Activated T-helper 1 cell treated with anti-CD3 and anti-CD28 coated beads, Interleukin-12 subunit alpha, Interleukin-12 subunit beta, Interleukin-2, Interleukin-4 antibody, amounts not matched to agents 30 ng/mL and 10 ng/mL and 1 ng/mL, durations not matched to agents 14 hours and 24 hours and 36 hours (primary cell): ENCODE measurements at places on chromosomes 16 and 17.
A peak's percentile ranks its signal among the peaks of the same experiment; 100 is the strongest.

- H3K36me3 ChIP-seq, result no peaks in the 10 kb centered on the region
- H3K4me1 ChIP-seq, result no peaks in the 10 kb centered on the region
- DNase-seq, result no peak
These were observed 6.5 kb upstream of the ZNF469 start for GRCh38 chr16:88375996-88376834.

GRCh38 chr16:5349670-5350517, 252.3 kb upstream of the EEF2KMT start:
- DNase-seq, result no peak
- no peak overlapping the region for H3K27ac ChIP-seq
- H3K27me3 ChIP-seq, result peaks cover 2% of the 10 kb centered on the region
- no peaks in the 10 kb centered on the region for H3K36me3 ChIP-seq

DNA sequence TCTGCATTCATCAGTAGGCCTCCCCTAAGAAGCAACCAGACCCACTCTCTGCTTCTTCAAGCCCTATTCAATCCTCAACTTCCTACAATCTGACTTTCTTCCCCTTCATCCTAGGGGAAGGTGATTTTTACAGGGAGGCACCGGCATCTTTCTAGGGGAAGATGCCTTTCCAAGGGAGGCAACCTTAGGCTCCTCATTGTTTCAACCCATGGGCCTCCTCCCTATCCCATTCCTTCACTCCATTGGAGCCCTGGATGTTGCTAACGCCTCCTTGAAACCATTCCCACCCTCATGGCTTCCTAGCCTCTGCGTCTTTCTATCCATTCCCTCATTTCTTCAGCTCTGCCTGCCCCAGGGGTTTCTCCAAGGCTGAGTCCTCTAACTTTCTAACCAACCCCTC, 2.7 kb upstream of the CUEDC1 start:
- H3K27ac ChIP-seq, result no peak overlapping the region
- no peak for DNase-seq
- no peak overlapping the region for H3K4me3 ChIP-seq
- H3K27me3 ChIP-seq, result peaks cover 62% of the 10 kb centered on the region

GRCh38 chr16:57534881-57535658, 1.3 kb downstream of the CCDC102A start:
- H3K36me3 ChIP-seq, result peaks cover under 1% of the 10 kb centered on the region
- H3K27ac ChIP-seq, result peak overlapping the region; percentile 93
- peaks cover 69% of the 10 kb centered on the region for H3K4me1 ChIP-seq
- H3K27me3 ChIP-seq, result no peaks in the 10 kb centered on the region

DNA sequence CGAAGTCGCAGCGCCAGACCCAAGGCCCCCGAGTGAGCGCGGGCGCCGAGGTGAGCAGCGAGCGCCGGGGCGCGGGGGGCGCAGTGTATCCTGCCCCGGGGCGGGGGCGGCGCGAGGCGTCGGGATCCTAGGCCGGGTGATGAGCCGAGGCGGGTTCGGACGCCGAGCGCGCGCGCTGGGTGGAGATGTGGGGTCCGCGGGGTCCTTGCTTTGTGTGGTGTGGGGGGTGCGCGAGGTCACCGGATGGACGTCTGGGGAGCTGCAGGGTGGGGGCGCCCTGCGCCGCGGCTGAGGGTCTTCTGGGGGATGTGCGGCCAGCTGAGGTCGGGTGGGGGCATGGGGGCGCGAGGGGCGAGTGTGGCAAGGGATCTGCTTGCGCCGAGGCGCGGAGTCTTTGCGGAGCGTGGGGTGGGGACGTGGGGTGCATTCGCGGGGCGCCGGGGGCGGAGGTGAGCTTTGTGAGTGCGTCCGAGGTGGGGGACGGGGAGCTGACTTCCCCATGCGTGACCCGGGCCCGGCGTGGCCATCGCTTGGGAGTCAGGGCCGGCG, 560 bp downstream of the RAI1 start:
- peak overlapping the region; percentile 84 for H3K27ac ChIP-seq
- peaks cover 17% of the 10 kb centered on the region for H3K4me1 ChIP-seq
- H3K27me3 ChIP-seq, result peaks cover 10% of the 10 kb centered on the region

GRCh38 chr16:50679266-50679665, 1.8 kb downstream of the SNX20 start:
- H3K36me3 ChIP-seq, result peaks cover 42% of the 10 kb centered on the region
- no peaks in the 10 kb centered on the region for H3K27me3 ChIP-seq
- peak overlapping the region; percentile 82 for H3K4me3 ChIP-seq
- H3K4me1 ChIP-seq, result peaks cover 75% of the 10 kb centered on the region

DNA sequence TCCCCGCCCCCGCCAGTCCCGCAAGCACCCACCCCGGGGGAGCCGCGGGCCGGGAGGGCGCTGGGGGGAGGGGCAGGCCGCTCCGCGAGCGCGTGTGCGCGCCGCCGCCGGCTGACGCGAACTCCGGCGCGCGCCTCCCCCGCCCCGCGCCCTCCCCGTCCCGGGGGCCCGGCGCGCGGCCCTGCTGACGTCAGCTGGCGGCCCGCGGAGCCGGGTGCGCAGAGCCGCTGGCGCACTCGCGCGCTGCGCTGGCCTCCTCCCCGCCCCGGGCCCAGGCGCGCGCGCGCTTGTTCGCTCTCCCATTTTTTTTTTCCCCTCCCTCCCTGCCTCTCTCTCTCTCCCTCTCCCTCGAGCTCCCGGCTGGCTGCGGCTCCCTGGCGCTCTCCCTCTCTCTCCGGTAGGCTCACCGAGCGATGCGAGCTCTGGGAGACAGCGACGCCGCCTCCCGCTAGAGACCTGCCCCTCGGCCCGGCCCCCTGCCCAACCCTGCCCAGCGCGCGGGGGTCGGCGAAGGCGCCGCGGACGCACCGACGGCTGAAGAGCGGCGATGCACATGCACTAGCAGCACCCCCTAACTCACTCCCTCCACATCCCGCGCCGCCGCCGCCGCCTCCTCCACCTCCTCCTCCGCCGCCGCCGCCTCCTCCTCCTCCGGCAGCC, at the start of gene GNAO1:
TSS of gene GNAO1 (plus strand) at position 334 of the 660 bp plus-strand sequence. CDS start 747 bp downstream, outside the sequence.
- H3K4me1 ChIP-seq, result peaks cover 31% of the 10 kb centered on the region
- peak; percentile 37 for DNase-seq
- peak within 1 kb of the TSS; percentile 44 for H3K27ac ChIP-seq

DNA sequence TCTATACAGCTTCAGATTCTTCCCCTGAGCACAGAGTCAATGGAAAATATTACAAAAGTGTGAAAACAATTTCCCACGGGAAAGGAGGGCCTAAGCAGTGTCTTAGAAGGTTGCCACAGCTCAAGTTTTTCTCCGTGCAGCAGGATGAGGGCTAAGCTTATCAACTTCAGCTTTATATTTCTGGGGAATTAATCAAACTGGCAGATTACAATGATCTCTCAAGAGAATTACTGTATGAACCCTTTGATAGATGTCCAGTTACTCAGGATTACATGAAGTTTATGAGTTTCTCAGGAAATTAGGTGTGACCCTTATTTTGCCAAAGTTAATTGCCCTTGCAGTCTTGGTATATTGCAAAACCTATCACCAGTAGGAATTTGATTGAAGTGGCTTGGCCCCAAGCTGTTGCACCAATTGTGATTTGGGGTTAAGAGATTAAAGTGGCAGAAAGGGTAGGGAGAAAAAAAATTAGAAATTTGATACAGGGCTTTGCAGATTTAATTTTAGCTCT, 298.4 kb downstream of the MAP2K6 start:
- H3K4me3 ChIP-seq, result no peak overlapping the region
- DNase-seq, result no peak
- H3K27me3 ChIP-seq, result no peaks in the 10 kb centered on the region
- H3K4me1 ChIP-seq, result peaks cover 5% of the 10 kb centered on the region
